Sigmoid colon (tissue), 7 donors: ENCODE measurements at places on chromosomes 3 and 15. TPM values are rescaled to one million over a fixed set of nuclear protein-coding genes. Genes with fewer than 3 reads are reported as not detected.

LEKR1 gene
- total RNA-seq: 0.36 TPM

DNA sequence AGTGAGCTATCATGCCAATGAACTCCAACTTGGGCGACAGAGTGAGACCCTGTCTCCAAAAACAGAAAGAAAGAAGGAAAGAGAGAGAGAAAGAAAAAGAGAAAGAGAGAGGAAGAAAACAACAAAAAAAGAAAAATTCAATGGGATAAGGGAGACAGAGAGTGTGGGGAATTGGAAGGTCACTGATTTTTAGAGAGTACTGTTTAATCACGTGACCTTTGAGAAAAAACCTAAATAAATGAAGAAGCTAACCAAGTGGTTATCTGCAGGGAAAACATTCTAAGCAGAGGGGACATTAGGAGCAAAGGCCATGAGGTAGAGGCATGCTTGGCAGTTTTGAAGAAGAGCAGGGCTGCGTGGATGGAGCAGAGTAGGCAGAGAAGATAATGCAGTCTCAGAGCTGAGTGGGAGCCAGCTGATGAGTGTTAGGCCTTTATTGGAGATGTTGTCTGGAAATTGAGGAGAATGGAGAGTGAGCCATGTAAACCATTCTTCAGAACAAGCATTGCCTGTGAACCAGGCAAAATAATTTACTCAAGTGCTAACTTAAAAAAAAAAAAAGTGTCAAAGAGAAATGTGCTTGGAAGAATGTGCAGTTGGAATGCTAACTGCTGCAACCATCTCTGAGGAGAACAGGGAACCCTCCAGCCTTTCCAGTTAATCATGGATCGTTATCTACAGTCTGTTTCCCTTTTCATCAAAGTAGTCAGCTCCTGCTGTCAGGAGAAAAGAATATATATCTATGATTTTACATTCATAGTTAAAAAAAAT lies 377.3 kb upstream of the SEMA6D start:
- no peak overlapping the region for H3K4me3 ChIP-seq
- no peaks in the 10 kb centered on the region for H3K27me3 ChIP-seq
- H3K27ac ChIP-seq: no peak overlapping the region
- DNase-seq: no peak
- H3K4me1 ChIP-seq: no peaks in the 10 kb centered on the region
- H3K36me3 ChIP-seq: no peaks in the 10 kb centered on the region

DNA sequence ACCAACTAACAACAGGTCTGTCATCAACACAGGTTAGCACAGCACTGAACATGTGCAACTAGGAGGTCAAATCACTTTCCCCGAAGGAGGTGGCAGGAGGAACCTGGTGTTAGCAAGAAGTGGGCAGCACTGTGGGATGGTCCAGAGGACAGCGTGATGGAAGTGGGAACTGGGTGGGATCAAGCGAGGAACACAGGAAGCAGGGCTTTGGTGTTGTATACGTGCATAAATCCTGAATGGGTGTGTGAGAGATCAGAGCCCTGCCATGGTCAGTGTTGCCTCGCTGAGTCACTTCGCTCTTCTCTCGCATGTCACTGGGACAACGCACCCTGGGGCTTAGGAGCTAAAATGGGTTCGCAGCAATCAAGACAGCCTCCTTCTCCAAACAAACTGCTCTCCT lies 62.1 kb downstream of the MOBP start:
- H3K4me3 ChIP-seq: no peak overlapping the region
- no peaks in the 10 kb centered on the region for H3K27me3 ChIP-seq
- no peaks in the 10 kb centered on the region for H3K4me1 ChIP-seq
- DNase-seq: no peak

GRCh38 chr3:9881441-9881840 lies 1.4 kb upstream of the CIDEC start:
- no peak for DNase-seq
- no peaks in the 10 kb centered on the region for H3K27me3 ChIP-seq
- no peak overlapping the region for H3K27ac ChIP-seq
- H3K36me3 ChIP-seq: no peaks in the 10 kb centered on the region
- H3K4me1 ChIP-seq: no peaks in the 10 kb centered on the region
- H3K4me3 ChIP-seq: no peak overlapping the region
